ENCODE measurements at places on chromosomes 5 and 9. TPM values are rescaled to one million over a fixed set of nuclear protein-coding genes. Genes with fewer than 3 reads are reported as not detected.

- no peaks in the 10 kb centered on the region for H3K36me3 ChIP-seq
- no peak overlapping the region for H3K4me3 ChIP-seq
- DNase-seq: no peak
- no peaks in the 10 kb centered on the region for H3K27me3 ChIP-seq
- H3K4me1 ChIP-seq: no peaks in the 10 kb centered on the region
- no peak overlapping the region for H3K27ac ChIP-seq
These were observed 710.0 kb upstream of the GRAMD2B start for GRCh38 chr5:125713109-125713805.

GRCh38 chr9:97866848-97867247, 13.8 kb downstream of the FOXE1 start:
- no peak overlapping the region for H3K4me3 ChIP-seq
- H3K27me3 ChIP-seq: no peaks in the 10 kb centered on the region
- no peaks in the 10 kb centered on the region for H3K4me1 ChIP-seq
- no peaks in the 10 kb centered on the region for H3K36me3 ChIP-seq
- H3K27ac ChIP-seq: no peak overlapping the region

DNA sequence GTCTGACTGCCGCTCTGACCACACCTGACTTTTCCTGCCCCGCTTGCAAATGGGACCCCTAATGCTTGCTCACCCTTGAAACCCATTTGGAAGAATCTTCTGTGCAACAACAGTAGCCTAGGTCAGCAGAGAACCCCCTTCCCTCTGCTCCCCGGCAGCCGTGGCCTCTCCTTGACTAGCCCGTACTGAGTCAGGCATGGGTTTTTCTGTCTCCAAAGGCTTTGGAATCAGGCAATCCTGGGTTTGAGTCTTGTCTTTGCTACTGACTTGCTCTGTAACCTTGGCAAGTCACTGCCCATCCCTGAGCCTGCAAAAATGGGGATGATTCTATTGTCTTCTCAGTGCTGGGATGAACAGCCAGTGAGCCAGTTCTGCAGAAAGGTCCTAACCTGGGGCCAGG, 135.4 kb downstream of the RGS3 start:
- peaks cover 55% of the 10 kb centered on the region for H3K36me3 ChIP-seq
- no peak overlapping the region for H3K27ac ChIP-seq
- no peaks in the 10 kb centered on the region for H3K27me3 ChIP-seq
- DNase-seq: no peak
- H3K4me1 ChIP-seq: peaks cover 2% of the 10 kb centered on the region
- H3K4me3 ChIP-seq: no peak overlapping the region

GRCh38 chr5:133403741-133404364, 208.5 kb downstream of the FSTL4 start:
- DNase-seq: no peak
- H3K4me3 ChIP-seq: no peak overlapping the region
- H3K27me3 ChIP-seq: peaks cover 3% of the 10 kb centered on the region
- no peaks in the 10 kb centered on the region for H3K4me1 ChIP-seq
- no peak overlapping the region for H3K27ac ChIP-seq

- H3K4me3 ChIP-seq: no peak overlapping the region
- H3K27me3 ChIP-seq: no peaks in the 10 kb centered on the region
- H3K36me3 ChIP-seq: no peaks in the 10 kb centered on the region
- no peaks in the 10 kb centered on the region for H3K4me1 ChIP-seq
- no peak for DNase-seq
- no peak overlapping the region for H3K27ac ChIP-seq
These were observed 82.3 kb upstream of the FREM1 start for GRCh38 chr9:14992516-14992915.

DNA sequence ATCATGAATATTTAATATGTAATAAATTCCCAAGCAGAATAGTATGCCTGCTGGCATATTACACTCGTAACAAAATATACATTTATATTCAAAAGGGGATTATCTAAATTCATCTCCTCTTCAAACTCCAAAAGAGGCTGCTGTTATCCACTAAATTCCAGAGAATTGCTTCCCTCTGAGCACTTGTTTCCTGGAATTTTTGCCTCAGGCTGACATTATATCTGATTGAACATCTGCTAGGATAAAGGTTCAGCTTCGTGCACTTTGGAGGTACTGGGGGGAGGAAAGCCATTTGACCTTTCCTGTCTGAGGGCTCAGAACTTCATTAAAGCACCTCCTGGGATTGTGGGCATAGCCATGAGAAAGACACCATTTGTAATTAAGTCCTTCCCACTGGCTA, 4.3 kb upstream of the HAPLN1 start:
- H3K4me1 ChIP-seq: no peaks in the 10 kb centered on the region
- H3K27me3 ChIP-seq: peaks cover 8% of the 10 kb centered on the region
- no peak overlapping the region for H3K27ac ChIP-seq
- no peak overlapping the region for H3K4me3 ChIP-seq

- no peak overlapping the region for H3K27ac ChIP-seq
- peaks cover 3% of the 10 kb centered on the region for H3K36me3 ChIP-seq
- H3K4me3 ChIP-seq: no peak overlapping the region
- no peak for DNase-seq
- no peaks in the 10 kb centered on the region for H3K27me3 ChIP-seq
- H3K4me1 ChIP-seq: no peaks in the 10 kb centered on the region
These were observed 17.3 kb upstream of the ZBTB34 start for GRCh38 chr9:126842977-126843799.

DNA sequence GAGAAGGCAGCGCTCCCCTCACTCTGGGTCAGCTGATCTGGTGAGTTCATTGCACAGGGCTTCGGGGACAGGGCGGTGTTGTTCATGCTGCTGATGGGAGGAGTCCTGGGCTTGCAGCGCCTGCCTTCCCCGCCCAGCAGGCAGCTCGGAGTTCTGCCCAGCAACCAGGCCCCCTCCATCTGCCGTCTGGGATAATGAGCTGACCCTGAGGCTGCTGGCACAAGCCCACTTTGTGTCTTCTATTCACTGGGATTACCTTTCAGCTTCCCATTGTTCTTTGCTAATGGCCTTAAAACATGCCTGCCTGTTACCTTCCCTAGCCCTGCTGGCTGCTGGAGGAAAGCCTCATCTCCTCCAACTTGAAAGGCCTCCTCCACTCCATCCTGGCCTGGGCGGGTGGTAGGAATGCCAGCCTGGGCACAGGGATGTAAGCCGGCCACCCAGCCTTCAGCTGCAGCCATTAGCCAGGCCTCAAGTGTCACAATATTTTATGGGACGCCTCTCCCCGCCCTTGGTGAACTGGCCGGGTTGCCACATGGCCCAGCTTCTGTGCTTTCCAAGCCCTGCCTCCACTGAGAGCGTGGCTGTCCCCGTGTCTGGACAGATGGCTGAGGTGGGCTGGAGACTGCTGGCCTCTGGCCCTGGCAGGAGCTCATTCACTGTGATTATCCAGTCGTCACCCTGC, 70.4 kb downstream of the GADD45G start:
- H3K36me3 ChIP-seq: no peaks in the 10 kb centered on the region
- no peak overlapping the region for H3K27ac ChIP-seq

DNA sequence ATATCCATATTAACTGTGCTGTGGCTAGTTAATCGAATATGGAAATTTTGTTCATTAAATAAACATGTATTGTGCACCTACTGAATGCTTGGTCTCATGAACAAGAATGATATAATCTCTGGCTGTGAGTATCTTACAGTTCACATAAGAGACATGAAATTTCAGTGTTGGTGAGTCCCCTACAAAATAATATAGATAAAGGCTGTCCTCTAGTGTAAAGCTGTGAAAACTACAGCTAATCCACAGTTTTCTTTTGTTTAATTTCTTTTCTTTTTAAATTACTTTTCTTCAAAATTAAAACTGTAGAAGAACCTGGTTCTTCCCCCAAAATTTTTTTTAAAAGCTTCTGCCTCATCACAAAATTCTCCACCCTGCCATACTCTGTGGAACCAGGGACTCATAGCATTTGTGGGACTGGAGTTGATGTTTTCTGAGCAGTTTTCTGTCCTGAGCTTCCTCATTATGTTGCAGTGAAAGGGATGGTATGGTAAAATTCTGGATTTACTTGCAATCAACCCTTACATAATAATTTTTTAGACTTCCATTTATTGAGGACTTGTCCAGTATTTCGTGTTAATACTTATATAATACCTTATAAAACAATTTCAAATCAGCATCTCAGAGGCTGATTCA, 135.0 kb downstream of the STK32A start:
- DNase-seq: no peak
- no peaks in the 10 kb centered on the region for H3K4me1 ChIP-seq
- H3K36me3 ChIP-seq: no peaks in the 10 kb centered on the region
- H3K27me3 ChIP-seq: peaks cover 3% of the 10 kb centered on the region
- H3K4me3 ChIP-seq: no peak overlapping the region

DNA sequence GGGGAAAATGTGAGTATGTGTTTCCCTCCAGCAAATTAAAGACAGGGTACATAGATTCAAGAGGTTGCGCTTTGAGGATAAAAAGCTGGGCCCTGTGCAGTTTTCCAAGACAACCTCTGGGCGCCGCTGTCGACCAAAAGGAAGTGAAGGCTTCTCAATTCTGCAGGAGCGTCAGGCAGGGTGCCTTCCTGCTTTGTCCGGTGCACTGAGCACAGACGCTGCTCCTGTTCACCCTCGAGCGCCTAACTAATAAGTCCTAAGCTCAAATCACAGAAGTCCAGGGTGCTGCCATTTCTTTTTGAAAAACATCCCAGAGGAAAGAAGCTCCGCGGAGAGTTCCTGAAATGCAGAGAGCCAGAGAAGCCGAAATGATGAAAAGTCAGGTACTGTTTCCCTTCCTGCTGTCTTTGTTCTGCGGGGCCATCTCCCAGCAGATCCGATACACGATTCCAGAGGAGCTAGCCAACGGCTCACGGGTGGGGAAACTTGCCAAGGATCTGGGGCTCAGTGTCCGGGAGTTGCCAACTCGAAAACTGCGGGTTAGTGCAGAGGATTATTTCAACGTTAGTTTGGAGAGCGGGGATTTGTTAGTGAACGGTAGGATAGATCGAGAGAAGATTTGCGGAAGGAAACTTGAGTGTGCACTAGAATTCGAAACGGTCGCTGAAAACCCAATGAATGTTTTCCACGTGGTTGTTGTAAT, at the start of gene PCDHGB1:
Gene PCDHGB1 (plus strand): TSS at position 183 of the 703 bp plus-strand sequence. CDS start 162 bp downstream, at position 345.
- no peaks in the 10 kb centered on the region for H3K4me1 ChIP-seq
- H3K27ac ChIP-seq: no peak within 1 kb of the TSS
- no peak within 1 kb of the TSS for H3K4me3 ChIP-seq
- no peaks in the 10 kb centered on the region for H3K36me3 ChIP-seq
- no peak for DNase-seq

DNA sequence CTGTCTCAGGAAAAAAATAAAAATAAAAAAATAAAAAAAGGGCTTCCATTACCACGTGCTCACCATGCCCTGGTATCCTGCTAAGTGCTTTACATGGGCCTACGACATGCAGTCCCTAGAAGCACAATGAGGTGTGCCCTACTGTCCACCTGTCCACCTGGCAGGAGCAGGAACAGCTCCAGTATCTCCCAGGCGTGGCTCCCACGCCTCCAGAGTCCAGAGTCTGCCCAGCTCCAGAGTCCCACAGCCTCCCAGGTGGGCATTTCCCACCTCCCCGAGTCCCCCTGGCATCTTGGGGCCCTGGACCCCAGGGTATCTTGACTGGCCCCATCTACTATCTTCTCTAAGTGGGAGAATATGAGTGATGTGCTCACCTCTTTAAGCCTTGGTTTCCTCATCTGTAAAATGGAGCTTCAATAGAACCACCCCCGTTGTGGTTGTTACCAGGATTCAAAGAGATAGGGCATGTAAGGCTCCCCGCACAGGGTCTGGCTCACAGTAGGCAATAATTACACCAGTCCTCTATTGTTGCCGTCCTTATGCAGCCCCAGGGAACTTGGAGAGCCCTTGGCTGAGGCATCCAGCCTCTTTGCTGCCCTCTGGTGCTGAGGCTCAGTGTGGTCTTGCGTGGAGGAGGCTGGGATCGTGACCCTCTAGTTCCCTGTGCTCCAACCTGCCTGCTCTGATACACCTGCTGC, 8.9 kb downstream of the CXCL14 start:
- DNase-seq: peak; percentile 54
- H3K36me3 ChIP-seq: no peaks in the 10 kb centered on the region
- no peaks in the 10 kb centered on the region for H3K27me3 ChIP-seq

DNA sequence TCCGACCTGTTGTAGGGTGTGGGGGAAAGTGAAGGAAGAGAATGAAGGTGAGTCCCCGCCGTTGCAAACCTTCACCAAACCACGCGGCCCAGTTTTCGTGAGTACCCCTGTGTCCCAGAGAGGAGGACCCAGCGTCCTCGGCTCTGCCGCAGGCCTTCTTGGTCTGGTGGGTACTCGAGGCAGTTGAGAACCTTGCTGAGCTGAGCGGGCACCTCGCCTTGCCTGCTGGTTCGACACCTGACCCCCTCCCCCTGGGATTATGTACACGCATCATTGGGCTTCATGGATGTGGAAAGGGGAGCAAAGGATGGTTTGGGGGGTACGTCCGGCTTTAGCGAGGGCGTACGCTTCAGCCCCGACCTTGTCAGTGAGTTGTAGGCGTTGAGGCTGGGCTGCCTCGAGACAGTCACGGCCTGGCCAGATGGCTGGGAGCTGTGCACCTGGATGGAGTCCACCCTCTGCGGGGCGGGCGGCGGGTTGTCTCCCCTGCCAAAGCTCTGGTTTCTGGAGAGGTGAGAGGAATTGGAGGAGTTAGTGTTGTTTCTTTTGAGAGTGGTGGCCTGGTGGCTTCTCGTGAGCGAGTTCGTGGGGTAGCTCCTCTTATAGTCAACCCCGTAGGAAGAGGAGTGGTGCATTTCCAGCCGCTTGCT, 128.1 kb downstream of the SEMA6A start:
- no peaks in the 10 kb centered on the region for H3K27me3 ChIP-seq
- H3K36me3 ChIP-seq: peaks cover 23% of the 10 kb centered on the region
- no peak overlapping the region for H3K4me3 ChIP-seq
- no peak overlapping the region for H3K27ac ChIP-seq
- no peaks in the 10 kb centered on the region for H3K4me1 ChIP-seq

DNA sequence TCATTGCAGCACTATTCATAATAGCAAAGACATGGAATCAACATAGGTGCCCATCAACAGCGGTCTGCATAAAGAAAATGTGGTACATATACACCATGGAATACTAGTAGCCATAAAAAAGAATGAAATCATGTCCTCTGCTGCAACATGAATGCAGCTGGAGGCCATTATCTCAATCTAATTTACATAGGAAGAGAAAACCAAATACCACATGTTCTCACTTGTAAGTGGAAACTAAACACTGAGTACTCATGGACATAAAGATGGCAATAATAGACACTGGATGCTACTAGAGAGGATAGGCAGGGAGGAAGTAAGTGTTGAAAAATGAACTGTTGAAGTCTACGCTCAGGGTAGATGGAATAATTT, 203.9 kb upstream of the CDH9 start:
- H3K27me3 ChIP-seq: no peaks in the 10 kb centered on the region
- no peaks in the 10 kb centered on the region for H3K36me3 ChIP-seq
- DNase-seq: no peak
- H3K27ac ChIP-seq: no peak overlapping the region
- no peaks in the 10 kb centered on the region for H3K4me1 ChIP-seq
- H3K4me3 ChIP-seq: no peak overlapping the region

- H3K36me3 ChIP-seq: no peaks in the 10 kb centered on the region
- no peaks in the 10 kb centered on the region for H3K4me1 ChIP-seq
- H3K27ac ChIP-seq: no peak overlapping the region
- no peaks in the 10 kb centered on the region for H3K27me3 ChIP-seq
These were observed 259.2 kb downstream of the PDZD2 start for GRCh38 chr5:31898036-31898632.

Gene IRX1
- polyA plus RNA-seq: not detected

Gene DENND4C
- polyA plus RNA-seq: 45.6 TPM

Gene KIAA0825
- polyA plus RNA-seq: 0.54 TPM

Measured in small intestine (tissue), 16 donors.